ENCODE measurements at places on chromosomes 4 and X. TPM values are rescaled to one million over a fixed set of nuclear protein-coding genes. Genes with fewer than 3 reads are reported as not detected.

GRCh38 chr4:113675731-113676697 lies 85.5 kb downstream of the CAMK2D start:
- no peaks in the 10 kb centered on the region for H3K27me3 ChIP-seq
- H3K36me3 ChIP-seq, result no peaks in the 10 kb centered on the region
- peak overlapping the region; percentile 35 for H3K27ac ChIP-seq
- H3K4me1 ChIP-seq, result no peaks in the 10 kb centered on the region
- no peak for DNase-seq

DNA sequence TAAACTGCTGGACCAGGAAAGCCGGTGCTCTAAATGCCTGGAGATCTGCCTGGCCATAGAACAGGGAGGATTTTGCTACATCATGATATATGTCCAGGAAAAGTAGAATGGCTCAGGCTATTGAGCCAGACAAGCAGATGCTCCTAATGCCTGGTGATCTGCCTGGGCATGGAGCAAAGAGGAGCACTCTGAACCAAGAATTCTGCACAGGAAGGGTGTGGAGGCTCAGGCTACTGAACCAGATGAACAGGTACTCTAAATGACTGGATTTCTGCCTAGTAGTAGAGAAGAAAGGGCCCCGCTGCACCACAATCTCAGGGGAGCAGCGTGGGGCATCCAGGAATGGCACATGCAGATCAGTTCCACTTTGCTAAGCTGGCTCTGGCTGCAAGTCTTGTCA lies 607.9 kb downstream of the ANKRD50 start:
- no peak for DNase-seq
- no peak overlapping the region for H3K27ac ChIP-seq
- H3K4me1 ChIP-seq, result no peaks in the 10 kb centered on the region
- H3K36me3 ChIP-seq, result no peaks in the 10 kb centered on the region
- no peaks in the 10 kb centered on the region for H3K27me3 ChIP-seq
- H3K4me3 ChIP-seq, result no peak overlapping the region

GRCh38 chr4:47215759-47216158 lies 184.4 kb downstream of the GABRB1 start:
- H3K4me3 ChIP-seq, result no peak overlapping the region
- DNase-seq, result no peak
- H3K27me3 ChIP-seq, result no peaks in the 10 kb centered on the region
- H3K36me3 ChIP-seq, result no peaks in the 10 kb centered on the region
- H3K27ac ChIP-seq, result no peak overlapping the region

GRCh38 chr4:38531141-38531727 lies 132.8 kb upstream of the KLF3 start:
- no peaks in the 10 kb centered on the region for H3K4me1 ChIP-seq
- H3K27ac ChIP-seq, result no peak overlapping the region
- no peaks in the 10 kb centered on the region for H3K27me3 ChIP-seq

DNA sequence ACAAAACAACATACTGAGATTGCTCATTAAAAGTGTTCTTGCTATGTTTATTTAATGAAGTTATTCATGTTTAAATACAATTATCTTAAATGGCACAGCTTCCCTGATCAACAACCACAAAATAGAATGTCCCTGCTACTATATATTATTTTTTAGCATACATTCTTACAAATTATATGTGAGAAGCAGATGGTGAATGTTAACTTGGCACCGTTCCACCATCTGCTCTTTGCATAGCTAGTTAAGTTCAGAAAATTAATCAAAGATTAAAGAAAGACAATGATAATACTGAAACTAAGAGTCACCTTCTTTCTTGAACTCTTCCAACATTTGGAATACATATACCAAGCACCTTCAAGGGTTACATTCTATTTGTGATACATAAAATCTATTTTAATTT lies 94.2 kb downstream of the PPP3CA start:
- no peaks in the 10 kb centered on the region for H3K36me3 ChIP-seq
- no peaks in the 10 kb centered on the region for H3K27me3 ChIP-seq

- peaks cover 15% of the 10 kb centered on the region for H3K36me3 ChIP-seq
- no peaks in the 10 kb centered on the region for H3K27me3 ChIP-seq
These were observed 55.6 kb downstream of the STIM2 start for GRCh38 chr4:26916195-26916594.

- H3K27ac ChIP-seq, result no peak overlapping the region
- no peak for DNase-seq
- peak overlapping the region; percentile 74 for H3K4me3 ChIP-seq
- no peaks in the 10 kb centered on the region for H3K36me3 ChIP-seq
- no peaks in the 10 kb centered on the region for H3K27me3 ChIP-seq
These were observed 2.2 kb downstream of the KIT start for GRCh38 chr4:54659749-54660535.

DNA sequence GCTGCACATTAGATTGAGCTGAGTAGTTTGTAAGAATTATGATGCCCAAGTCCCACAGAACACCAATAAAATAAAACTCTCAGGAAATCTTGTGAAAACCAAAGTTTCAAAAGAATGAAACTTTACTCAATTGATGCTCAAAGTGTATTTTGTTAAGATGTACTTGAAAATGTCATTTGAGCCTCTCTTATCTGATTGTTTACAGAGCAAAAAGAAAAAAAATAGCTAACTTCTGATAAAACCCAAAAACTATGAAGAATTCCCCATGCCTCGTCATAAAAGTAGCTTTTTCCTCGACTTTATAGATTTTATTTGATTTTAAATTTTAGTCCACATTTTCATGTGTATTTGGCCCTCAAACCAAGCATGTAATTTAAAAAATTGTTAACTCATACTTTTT lies 521.5 kb upstream of the FTHL17 start:
- H3K4me3 ChIP-seq, result no peak overlapping the region
- DNase-seq, result no peak
- H3K27ac ChIP-seq, result no peak overlapping the region
- no peaks in the 10 kb centered on the region for H3K27me3 ChIP-seq

DNA sequence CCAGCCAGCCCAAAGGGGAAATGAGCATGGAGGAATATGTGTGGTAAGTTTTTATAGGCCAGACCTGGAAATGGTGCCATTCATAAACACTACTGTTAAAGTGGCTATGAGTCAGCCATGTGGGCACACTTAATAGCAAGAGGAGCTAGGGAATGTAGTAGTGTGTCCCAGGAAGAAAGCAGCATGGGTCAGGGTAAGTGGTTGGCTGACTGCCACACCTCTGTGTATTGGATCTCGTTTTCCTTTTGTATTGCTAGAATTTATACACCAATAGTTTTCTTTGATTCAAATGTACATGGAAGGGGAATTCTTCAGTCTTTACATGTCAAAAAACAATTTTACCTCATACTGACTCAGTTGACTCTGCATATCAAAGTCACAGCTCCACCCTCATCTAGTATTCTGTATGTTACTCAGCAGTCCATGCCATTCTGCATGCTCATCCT lies 22.9 kb upstream of the SGMS2 start:
- no peaks in the 10 kb centered on the region for H3K36me3 ChIP-seq
- DNase-seq, result no peak
- H3K4me1 ChIP-seq, result no peaks in the 10 kb centered on the region
- no peak overlapping the region for H3K4me3 ChIP-seq

- H3K4me1 ChIP-seq, result peaks cover 6% of the 10 kb centered on the region
- H3K27me3 ChIP-seq, result no peaks in the 10 kb centered on the region
- H3K4me3 ChIP-seq, result no peak overlapping the region
- no peaks in the 10 kb centered on the region for H3K36me3 ChIP-seq
- H3K27ac ChIP-seq, result no peak overlapping the region
These were observed 53.5 kb downstream of the LRBA start for GRCh38 chr4:150961566-150961965.

- peaks cover 35% of the 10 kb centered on the region for H3K27me3 ChIP-seq
- no peaks in the 10 kb centered on the region for H3K36me3 ChIP-seq
- DNase-seq, result no peak
- no peak overlapping the region for H3K27ac ChIP-seq
- H3K4me1 ChIP-seq, result peaks cover 14% of the 10 kb centered on the region
These were observed 6.6 kb upstream of the FGFRL1 start for GRCh38 chr4:1004557-1005485.

GRCh38 chr4:38060829-38061431 lies 100.7 kb downstream of the PTTG2 start:
- H3K4me3 ChIP-seq, result no peak overlapping the region
- no peak overlapping the region for H3K27ac ChIP-seq
- H3K4me1 ChIP-seq, result no peaks in the 10 kb centered on the region
- no peak for DNase-seq

GRCh38 chr4:5928274-5928673 lies 35.4 kb upstream of the CRMP1 start:
- H3K27me3 ChIP-seq, result no peaks in the 10 kb centered on the region
- no peaks in the 10 kb centered on the region for H3K4me1 ChIP-seq
- no peak overlapping the region for H3K27ac ChIP-seq
- no peak overlapping the region for H3K4me3 ChIP-seq

- DNase-seq, result no peak
- no peak overlapping the region for H3K27ac ChIP-seq
- H3K36me3 ChIP-seq, result no peaks in the 10 kb centered on the region
- no peaks in the 10 kb centered on the region for H3K27me3 ChIP-seq
- no peak overlapping the region for H3K4me3 ChIP-seq
- H3K4me1 ChIP-seq, result no peaks in the 10 kb centered on the region
These were observed 378.1 kb upstream of the FTHL17 start for GRCh38 chrX:31449965-31450364.

- H3K36me3 ChIP-seq, result no peaks in the 10 kb centered on the region
- H3K4me1 ChIP-seq, result no peaks in the 10 kb centered on the region
- DNase-seq, result no peak
- H3K4me3 ChIP-seq, result no peak overlapping the region
- no peak overlapping the region for H3K27ac ChIP-seq
These were observed 55.7 kb downstream of the PITX2 start for GRCh38 chr4:110567214-110567613.

GRCh38 chr4:41622787-41623186 lies 84.8 kb downstream of the LIMCH1 start:
- DNase-seq, result no peak
- no peaks in the 10 kb centered on the region for H3K27me3 ChIP-seq
- peak overlapping the region; percentile 65 for H3K27ac ChIP-seq
- H3K4me1 ChIP-seq, result peaks cover 37% of the 10 kb centered on the region
- H3K4me3 ChIP-seq, result no peak overlapping the region
- H3K36me3 ChIP-seq, result no peaks in the 10 kb centered on the region

- no peak for DNase-seq
- no peak overlapping the region for H3K4me3 ChIP-seq
- no peaks in the 10 kb centered on the region for H3K36me3 ChIP-seq
- H3K27ac ChIP-seq, result no peak overlapping the region
- H3K27me3 ChIP-seq, result no peaks in the 10 kb centered on the region
These were observed 460.3 kb downstream of the MID1IP1 start for GRCh38 chrX:39261446-39262147.

GRCh38 chr4:5420266-5420665 lies 288.1 kb downstream of the EVC2 start:
- no peak overlapping the region for H3K27ac ChIP-seq
- no peaks in the 10 kb centered on the region for H3K27me3 ChIP-seq
- no peak overlapping the region for H3K4me3 ChIP-seq
- DNase-seq, result no peak

DNA sequence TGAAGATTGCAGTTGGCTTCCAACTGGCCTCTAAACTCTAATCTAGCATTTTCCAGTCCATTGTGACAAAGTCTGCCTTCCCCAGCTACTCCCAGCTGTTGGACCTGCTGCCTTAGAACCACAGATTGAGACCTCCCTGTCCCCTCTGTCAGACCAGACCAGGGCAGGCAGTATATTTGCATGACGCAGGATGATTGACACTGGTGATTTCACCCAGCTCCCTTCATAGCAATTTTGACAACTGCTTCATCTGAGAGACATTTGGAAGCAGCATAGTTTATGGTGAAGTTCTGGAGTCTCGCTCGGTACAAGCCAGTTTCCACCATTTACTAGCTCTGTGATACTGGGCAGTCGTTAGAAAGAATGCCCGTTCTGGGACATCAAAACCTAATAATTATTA lies 2.5 kb downstream of the CYP4V2 start:
- no peak overlapping the region for H3K27ac ChIP-seq
- H3K27me3 ChIP-seq, result no peaks in the 10 kb centered on the region
- H3K36me3 ChIP-seq, result peaks cover 6% of the 10 kb centered on the region
- no peak for DNase-seq
- H3K4me1 ChIP-seq, result no peaks in the 10 kb centered on the region
- no peak overlapping the region for H3K4me3 ChIP-seq

- no peak overlapping the region for H3K4me3 ChIP-seq
These were observed 6.2 kb upstream of the C4orf50 start for GRCh38 chr4:6024313-6024960.

DNA sequence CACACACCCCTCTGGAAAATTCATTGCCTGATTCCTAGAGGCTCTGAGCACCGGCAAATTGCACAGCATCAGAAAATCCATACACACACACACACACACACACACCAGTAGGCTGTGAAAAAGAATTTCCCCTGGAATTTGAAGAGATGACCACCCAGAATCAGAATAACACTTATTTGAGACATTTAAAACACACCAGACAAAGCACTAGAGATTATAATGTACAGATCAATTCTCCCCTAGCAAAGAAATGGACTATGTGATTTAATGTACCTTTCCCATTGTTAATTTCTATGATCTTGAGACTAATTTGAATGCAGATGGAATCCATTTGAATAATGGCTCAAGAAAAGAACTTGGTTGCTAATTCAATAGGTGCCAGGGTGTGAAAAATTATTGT lies 399.3 kb downstream of the HNRNPD start:
- no peak for DNase-seq
- H3K4me1 ChIP-seq, result no peaks in the 10 kb centered on the region
- no peak overlapping the region for H3K4me3 ChIP-seq
- no peak overlapping the region for H3K27ac ChIP-seq
- no peaks in the 10 kb centered on the region for H3K36me3 ChIP-seq
- H3K27me3 ChIP-seq, result no peaks in the 10 kb centered on the region

FMR1NB gene
- total RNA-seq, result not detected

STK32B gene
- 2.3 TPM for total RNA-seq

CSAG1 gene
- not detected for total RNA-seq

PHOX2B gene
- total RNA-seq, result not detected

SMR3B gene
- not detected for total RNA-seq

OPHN1 gene
- total RNA-seq, result 5.6 TPM

TRMT44 gene
- total RNA-seq, result 39.8 TPM

CYLC1 gene
- not detected for total RNA-seq

USP17L24 gene
- not detected for total RNA-seq

HNRNPDL gene
- total RNA-seq, result 73.9 TPM
